ENCODE measurements at places on chromosomes 2 and 18.

- no peak for DNase-seq
Measured at GRCh38 chr2:196277002-196277401, 105.6 kb upstream of the STK17B start.

DNA sequence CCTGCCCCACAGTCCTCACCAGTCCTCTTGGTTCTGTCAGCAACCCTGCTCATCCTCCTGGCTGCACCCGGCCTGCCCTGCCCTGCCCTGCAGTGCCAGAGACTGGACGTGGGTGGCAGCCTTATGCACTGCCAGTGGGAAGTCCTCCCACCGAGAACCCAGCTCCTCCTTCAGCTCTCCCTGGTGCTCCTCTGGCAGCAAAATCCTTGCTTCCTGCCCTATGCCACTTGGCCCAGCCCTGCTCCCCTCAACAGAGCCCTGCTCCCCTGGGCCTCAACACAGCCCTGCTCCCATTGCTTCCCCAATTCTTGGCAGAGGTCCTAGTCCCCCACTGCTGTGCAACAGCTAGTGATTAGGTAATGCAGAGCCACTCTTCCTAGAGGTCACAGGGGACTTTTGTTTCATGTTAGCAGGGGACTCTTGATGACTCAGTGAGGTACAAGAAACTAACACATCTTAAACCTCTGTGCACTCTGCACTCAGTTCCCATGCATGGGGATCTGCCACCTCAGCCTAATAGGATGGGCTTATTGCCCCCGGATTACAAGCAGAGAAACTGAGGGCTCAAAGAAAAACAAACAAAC lies 58.0 kb upstream of the EDAR start:
- DNase-seq, result no peak

- no peak for DNase-seq
Measured at GRCh38 chr18:49778826-49779465, 34.4 kb downstream of the ACAA2 start.

GRCh38 chr2:238694136-238694755 lies 153.6 kb upstream of the TWIST2 start:
- DNase-seq, result no peak

DNA sequence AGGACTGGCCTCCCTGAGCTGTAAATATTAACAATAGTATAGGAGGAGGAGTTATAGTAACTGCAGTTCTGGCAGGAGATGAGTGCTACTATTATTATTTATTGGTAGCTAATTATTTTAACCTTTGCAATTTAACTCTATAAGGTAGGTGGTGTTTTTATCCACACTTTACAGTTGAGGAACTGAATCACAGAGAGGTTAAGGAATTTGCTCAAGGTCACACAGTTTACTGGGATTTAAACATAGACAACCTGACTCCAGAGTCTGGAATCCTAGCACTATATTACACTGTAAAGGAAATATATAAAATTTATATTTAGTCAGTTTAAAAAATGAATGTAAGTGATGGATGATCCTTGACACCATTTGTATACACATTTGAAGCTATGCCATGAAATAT lies 2.1 kb downstream of the ERICH2 start:
- no peak for DNase-seq

DNA sequence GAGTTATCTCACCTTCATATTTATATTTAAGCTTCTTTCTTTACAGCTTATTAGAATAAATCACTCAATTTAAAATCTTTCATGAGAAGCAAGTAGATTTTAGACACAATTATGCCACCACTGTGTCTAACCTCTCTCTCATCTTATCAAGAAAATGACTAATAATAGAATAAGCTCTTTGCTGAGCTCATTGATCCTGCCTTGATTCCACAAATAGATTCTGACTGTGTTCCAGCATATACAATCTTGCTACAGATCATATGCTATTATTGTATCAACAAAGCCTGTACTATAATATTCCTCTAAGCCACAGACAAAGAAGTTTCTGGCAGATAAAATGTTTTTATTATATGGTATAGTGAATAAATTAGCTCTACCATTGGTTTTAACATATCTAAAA lies 168.7 kb upstream of the GULP1 start:
- DNase-seq, result no peak

GRCh38 chr2:109513749-109514588 lies 99.8 kb downstream of the SEPTIN10 start:
- DNase-seq, result peak; percentile 76

- peak; percentile 63 for DNase-seq
Measured at GRCh38 chr2:122960759-122961641, 1064.1 kb upstream of the CNTNAP5 start.

GRCh38 chr18:59881728-59882656 lies 17.8 kb upstream of the PMAIP1 start:
- no peak for DNase-seq

DNA sequence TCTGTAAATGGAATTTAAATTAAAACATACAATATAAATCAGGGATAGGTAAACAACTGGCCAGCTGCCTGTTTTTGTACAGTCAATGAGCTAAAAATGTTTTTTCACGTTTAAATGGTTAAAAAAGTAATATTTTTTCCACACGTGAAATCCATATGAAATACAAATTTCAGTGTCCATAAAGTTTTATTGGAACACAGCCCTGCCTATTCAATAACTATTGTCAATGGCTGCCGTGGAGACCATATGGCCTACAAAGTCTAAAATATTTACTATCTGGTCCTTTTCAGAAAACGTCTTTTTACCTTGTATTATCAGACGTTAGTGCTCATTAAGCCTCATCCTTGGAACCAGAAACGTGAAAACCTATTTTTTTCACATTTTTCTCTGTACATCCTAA lies 1.3 kb downstream of the TMEM17 start:
- DNase-seq, result no peak

- peak; percentile 22 for DNase-seq
Measured at GRCh38 chr2:219171231-219171651, 1.4 kb upstream of the SLC23A3 start.

GRCh38 chr18:79681484-79682387 lies 2.1 kb downstream of the CTDP1 start:
- no peak for DNase-seq

DNA sequence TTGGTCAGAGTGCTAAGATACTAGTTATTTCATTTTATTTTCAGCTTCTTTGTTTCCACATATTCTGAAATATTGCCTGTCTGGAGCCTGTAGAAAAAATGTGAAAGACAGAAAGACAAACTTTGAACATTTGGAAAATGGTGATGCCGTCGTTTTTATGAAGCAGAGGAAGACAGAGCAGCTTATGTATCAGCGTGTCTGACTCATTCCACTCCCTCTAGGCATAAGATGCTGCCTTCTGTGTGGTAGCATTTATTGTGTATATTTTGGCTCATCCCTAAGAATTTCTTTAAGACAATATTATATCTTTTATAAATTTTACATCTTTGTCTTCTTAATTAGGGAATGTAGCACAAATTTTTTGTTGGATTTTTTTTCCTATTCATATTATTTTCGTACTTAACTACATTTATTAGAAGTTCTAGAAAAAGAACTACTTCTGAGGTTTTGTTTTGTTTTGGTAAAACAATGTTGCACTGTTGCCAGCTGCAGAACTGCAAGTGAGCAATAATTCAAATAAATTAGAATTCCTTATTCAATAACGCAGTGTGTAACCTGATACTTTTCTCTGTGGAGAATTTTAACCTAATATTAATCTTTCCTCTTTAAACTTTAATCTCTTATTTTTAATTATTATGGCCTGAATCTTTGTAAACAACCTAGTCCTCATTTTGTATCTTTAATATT lies 300.4 kb downstream of the ZNF407 start:
- DNase-seq, result no peak

GRCh38 chr18:28136071-28136470 lies 40.9 kb downstream of the CDH2 start:
- DNase-seq, result no peak

DNA sequence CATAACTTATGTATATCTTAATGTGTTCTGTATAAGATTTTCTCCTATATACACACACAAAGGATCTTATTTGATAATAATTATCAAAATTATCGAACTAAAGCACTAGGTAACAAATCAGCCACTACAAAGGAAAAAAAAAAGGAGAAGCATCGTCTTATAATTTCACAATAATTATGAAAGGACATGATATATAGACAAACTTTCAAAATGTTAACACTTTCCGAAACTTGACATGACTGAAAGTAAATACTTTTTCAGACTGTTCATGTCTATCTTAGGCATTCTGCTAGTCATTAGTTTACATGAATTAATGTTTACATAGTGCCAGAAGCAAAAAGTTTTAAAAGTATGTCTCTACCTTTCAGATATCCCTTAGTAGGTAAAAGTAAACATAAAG lies 7.3 kb upstream of the NR4A2 start:
- DNase-seq, result no peak

DNA sequence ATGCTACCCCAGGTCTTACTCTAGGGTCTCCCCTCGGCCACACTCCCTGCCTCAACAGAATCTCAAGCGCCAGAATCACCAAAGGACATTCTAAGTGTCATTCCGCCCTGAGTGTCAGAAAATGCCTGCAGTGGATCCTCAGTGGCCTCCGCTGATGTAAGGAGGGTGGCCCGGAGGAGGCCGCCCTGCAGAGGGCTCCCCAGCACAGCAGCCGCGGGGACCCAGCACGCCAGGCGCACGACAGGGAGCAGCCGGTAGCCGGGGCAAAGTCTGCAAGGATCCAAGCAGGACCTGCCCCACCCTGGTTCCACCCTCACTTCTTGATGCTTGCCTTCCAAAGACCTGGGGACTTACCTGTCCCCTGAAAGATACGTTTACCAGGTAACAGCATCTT lies 54.2 kb upstream of the ID2 start:
- no peak for DNase-seq

DNA sequence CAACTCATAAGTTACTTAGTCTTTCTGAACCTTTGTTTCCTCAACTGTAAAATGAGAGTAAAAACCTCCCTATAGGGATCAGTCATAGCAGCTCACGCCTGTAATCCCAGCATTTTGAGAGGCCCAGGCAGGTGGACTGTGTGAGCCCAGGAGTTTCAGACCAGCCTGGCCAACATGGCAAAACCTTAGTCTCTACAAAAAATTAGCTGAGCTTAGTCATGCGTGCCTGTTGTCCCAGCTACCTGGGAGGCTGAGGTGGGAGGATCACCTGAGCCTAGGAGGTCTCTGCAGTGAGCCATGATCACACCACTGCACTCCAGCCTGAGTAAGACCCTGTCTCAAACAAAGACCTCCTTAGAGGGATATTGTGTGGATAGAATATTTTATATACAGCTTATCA lies 2.3 kb downstream of the GPR155 start:
- no peak for DNase-seq

GRCh38 chr2:72144632-72145288 lies 2.9 kb downstream of the CYP26B1 start:
- peak; percentile 69 for DNase-seq

GRCh38 chr2:10626837-10627236 lies 62.9 kb downstream of the NOL10 start:
- DNase-seq, result no peak

DNA sequence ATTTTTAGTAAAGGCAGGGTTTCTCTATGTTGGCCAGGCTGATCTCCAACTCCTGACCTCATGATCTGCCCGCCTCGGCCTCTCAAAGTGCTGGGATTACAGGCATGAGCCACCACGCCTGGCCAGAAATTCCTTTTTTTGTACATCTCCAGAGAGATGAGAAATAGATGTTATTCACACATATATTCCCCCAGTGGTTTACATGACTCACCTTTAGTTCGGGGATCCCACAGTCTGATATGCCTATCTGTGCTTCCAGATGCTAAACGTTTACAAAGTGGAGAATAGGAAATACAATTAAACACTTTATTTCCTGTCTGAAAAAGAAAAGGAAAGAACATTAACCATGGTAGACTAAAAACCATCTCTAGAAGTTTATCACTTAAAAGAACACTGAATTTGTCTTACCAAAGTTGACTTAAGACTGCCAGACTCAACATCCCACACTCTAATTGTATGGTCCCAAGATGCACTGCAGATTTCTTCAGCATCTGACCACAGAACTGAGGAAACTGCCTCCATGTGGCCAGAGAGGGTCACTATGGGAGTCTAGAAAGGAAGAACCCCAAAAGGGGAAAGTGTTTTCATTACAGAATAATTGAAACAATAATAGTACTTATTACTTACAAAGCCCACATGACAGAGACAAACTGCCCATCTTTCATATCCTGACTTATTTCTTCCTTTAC lies 12.6 kb upstream of the ICA1L start:
- no peak for DNase-seq

GRCh38 chr2:241575624-241576292 lies 17.2 kb downstream of the BOK start:
- DNase-seq, result no peak

- DNase-seq, result no peak
Measured at GRCh38 chr2:196737046-196737445, 62.4 kb downstream of the GTF3C3 start.

DNA sequence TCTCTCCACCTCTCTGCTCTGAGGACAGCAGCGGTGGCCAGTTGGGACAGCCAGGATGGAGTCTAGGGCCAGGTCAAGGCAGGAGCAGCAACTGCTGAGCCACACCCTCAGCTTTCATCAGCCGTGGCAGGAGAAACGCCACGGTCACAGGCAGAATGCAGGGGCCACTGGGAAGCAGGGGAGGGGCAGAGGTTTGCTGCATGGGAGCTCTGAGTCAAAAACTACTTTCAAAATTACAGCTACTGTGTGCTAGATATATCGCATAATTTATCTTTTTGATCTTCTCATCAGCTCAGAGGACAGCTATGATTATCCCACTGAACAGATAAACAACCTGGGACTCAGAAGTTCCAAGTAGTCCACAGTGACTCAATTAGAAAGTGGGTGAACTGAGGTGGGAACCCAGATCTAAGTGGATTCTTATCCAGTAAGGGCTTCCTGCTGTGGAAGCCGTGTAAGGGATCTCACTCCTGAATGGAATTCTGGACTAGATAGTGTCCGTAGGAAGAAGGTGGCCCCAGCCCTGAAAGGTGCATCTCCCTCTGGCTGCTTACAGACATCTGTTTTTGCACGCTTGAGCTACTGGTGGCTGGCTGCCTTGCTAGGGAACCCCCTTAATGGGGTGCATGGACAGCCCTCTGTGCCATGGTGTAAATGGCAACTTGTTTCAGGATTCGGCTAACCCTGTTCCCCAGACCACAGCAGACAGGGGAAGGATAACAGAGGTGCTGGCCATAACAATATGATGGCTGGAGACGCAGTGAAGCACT lies 194.6 kb upstream of the SMAD2 start:
- DNase-seq, result no peak
